Stimulated activated CD4-positive, alpha-beta T cell treated with anti-CD3 and anti-CD28 coated beads, Interleukin-12 subunit alpha, Interleukin-12 subunit beta, amount 100 ng/mL, for 48 hours (primary cell): ENCODE measurements at places on chromosomes 4 and X.

DNA sequence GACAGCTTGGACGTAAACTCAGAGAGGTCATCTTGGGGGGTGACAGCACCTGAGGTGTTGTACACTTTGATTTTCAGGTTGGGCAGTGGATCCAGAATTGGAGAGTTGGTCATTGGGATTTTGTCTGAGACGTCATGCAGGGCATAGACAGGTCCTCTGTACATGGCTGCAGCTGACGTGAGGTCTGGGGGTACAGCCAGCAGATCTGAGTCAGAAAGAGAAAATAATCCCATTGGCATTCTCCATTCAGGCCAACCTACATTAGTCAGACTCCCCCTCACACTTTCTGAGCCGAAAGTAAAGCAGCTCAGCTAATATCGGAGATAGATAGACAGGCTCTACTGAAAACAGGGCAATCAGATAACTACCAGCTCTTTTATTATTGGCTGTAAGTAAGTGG, 329.7 kb downstream of the UNC5C start:
- no peak for DNase-seq

DNA sequence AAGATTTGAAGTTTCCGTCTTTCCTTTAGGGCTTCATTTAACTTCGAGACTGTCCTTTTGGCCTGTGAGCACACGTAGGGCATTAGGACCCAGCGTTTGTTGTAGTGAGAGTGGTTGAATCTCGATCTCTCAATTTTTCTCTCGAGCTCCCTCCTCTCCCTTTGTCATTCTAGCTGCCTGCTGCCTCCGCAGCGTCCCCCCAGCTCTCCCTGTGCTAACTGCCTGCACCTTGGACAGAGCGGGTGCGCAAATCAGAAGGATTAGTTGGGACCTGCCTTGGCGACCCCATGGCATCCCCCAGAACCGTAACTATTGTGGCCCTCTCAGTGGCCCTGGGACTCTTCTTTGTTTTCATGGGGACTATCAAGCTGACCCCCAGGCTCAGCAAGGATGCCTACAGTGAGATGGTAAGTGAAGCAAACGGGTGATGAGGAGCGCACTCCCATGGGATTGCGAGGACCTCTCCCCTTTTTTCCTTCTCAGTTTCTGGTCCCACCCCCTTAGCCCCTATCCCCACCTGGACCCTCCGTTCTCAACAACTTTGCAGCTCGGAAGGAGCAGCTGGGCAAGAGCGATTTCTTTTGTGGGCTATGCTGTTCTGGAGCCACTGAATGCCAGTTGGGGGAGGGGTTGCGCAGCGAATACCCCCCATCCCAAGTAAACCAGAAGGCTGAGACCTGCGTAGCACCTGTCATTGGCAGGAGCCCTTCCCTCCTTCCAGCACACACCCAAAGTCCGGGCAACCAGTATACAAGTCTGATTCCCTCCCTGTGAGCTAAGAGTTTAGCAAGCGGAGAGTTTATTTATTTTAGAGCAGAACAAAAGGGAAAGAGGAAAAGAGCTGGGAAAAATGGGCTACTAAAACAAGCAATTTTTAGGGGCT, at the start of gene TMEM35A:
TSS of gene TMEM35A (plus strand) at position 164 of the 883 bp plus-strand sequence. CDS start at position 288, 124 bp downstream.
- no peak for DNase-seq

GRCh38 chrX:1521459-1521956, 15.5 kb downstream of the P2RY8 start:
- DNase-seq = peak; percentile 43

DNA sequence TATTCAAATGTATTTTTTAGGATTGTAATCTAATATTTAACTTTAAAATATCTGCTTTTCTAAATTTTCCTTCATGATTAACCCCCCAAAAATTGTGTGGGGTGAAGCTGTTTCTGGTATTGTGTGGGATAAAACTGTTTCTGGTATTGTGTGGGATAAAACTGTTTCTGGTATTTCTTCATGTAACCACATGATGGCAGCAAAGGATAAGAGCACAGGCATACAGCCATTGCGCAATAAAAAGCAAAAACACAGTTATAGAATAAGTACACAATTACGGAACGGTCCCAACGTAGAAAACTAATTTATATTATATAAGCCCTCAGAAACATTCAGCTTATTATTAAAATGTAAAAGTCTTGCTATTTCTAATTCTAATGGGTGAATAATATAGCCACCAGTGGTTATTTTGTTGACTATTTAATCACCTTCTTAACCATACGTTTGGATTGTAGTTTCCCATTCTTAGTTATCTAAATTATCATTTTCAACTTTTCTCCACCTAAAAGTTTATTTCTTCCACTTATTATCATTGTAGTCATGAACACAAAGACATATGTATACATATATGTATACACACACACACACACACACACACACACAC, 333.9 kb upstream of the FSTL5 start:
- DNase-seq = no peak

GRCh38 chr4:102343964-102344519, 1.2 kb downstream of the SLC39A8 start:
- peak; percentile 60 for DNase-seq

- no peak for DNase-seq
These were observed 93.1 kb upstream of the TEX13D start for GRCh38 chrX:124239324-124239723.

DNA sequence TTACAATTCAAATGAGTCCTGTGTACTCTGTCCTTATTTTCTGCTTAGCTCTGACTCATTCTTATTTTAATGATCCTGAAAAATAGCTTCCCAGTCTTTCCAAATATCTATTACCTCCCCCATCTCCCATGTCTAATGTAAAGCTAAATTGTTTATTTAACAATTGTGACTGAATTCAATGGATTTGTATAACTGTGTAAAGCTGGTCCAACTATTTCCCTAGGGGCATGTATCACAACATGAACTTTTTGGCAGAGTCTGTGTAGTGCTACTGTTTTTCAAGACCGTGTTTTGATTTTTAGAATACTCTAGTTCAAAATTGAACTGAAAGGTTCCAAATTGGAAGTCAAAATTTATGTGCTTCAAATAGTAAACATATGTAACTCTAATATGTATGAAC, 67.8 kb downstream of the SPCS3 start:
- DNase-seq = no peak

DNA sequence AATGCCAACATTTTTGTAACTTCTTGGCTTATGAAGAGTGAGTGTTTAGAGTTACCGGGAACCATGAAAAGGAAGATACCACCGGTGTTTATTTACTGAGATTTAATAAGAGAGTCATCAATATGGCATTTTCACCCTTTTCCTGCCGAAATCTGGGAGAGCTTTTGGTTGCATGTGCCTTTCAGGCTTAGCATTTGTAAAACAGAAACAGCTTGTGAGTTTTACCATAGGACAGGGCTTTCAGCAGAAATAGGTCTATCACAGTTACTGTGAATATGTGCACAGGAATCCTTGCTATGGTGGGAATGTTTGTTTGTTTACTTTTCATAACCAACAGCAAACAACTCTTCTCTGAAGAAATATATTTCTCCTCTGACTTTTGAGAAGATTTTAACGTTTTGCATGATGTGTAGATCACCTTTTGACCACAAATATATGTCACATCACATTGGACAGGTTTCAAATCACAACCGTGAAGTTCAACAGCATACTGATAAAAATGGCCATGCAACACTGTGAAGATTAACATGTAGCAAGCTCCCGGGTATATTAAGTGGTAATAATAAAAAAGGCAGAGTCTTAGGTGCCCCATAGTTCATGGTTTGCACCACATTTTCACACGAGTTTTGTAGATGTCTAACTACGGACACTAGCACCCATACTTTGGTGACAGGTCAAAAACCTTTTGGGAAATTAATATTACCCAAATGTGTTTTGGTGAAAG, 21.3 kb downstream of the ARHGAP24 start:
- DNase-seq = no peak

GRCh38 chr4:185742766-185743165, 69.2 kb downstream of the SORBS2 start:
- DNase-seq = no peak

DNA sequence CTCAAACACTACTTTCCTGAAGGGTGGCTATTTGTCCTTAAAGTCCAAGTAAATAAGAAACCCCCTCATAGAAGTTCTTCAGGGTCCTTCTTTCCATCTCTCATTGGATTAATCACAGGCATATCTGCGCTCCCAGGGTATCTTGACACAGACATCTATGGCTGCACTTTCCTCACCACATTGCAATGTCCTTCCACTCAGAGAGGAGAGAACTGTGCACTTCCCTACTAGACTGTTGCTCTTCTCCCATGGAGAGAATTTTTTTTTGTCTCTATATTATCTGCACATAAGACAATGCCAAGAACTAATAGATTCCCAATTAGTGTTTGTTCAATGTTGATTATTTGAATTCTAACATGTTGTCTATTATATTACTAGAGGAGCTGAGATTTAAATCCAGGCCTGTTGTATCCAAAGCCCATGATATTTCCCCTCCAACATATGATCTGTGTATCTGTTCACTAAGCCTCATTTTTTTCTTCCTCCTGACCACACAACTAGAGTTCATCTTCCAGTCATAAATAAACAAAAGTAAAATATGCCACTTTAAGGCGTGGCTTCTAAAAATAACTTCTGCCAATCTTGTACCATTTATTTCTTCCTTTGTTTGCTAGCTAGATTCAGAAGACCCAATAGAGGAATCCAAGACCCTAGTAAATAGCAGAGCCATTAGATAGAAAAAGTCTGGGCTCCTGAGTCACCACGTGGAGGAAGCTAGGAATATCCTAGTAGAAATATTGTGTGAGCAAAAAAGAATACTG, 61.5 kb upstream of the FAM241A start:
- no peak for DNase-seq

- DNase-seq = peak; percentile 91
These were observed 13.1 kb upstream of the PRDM8 start for GRCh38 chr4:80184053-80184824.

- no peak for DNase-seq
These were observed 587.5 kb downstream of the MID1IP1 start for GRCh38 chrX:39388730-39389129.

- no peak for DNase-seq
These were observed 33.6 kb downstream of the ELOVL6 start for GRCh38 chr4:110164856-110165255.

- no peak for DNase-seq
These were observed 22.7 kb upstream of the TBC1D14 start for GRCh38 chr4:6886886-6887285.

DNA sequence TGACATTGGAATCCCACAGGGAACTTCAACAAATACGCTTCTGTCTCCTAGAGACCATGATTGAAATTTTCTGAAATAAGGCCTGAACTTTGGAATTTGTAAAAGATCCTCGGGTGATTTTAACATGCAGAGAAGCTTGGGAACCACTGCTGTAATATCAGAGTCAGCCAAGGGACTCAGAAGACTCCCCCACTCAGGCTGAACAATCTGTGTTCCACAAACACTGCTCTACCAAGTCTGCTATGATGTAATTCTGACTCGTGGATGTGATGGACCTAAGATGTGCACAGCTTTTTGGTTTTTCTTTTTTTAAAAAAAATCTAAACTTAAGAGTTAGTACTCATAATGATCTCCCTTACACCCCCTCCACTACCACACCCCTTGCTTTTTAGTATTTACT, 26.0 kb downstream of the LRP2BP start:
- DNase-seq = no peak

GRCh38 chr4:162101337-162101736, 62.5 kb downstream of the FSTL5 start:
- no peak for DNase-seq

DNA sequence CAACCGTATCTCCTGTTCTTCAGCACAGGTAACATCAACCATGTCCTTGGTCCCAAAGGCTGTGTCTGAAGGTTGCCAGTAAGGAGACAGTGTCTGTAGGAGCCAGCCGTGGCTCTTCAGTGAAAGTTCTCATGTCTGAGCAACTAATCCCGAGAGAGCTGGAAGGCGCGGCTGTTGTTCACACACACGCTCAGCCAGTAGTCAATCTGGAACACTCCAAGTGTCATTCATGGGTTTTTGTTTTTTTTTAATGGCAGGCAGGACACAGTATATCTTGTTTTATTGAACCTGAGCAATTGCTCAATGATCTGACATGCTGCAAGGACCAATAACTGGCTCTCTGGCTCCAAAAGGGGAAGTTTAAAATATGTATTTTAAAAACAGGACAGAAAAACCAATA, 48.4 kb upstream of the MAP3K15 start:
- DNase-seq = no peak

GRCh38 chr4:184444953-184445309, 29.4 kb downstream of the IRF2 start:
- DNase-seq = no peak

- no peak for DNase-seq
These were observed 55.5 kb upstream of the PCDH18 start for GRCh38 chr4:137587796-137588195.

GRCh38 chrX:28311466-28311865, 275.8 kb upstream of the IL1RAPL1 start:
- no peak for DNase-seq
